Activated CD4-positive, alpha-beta T cell treated with anti-CD3 and anti-CD28 coated beads, Interleukin-2, Interleukin-4, amounts not matched to agents 100 ng/mL and 50 ng/mL, durations not matched to agents 16 hours and 8 hours (primary cell): ENCODE measurements at places on chromosomes 11 and 22.

DNA sequence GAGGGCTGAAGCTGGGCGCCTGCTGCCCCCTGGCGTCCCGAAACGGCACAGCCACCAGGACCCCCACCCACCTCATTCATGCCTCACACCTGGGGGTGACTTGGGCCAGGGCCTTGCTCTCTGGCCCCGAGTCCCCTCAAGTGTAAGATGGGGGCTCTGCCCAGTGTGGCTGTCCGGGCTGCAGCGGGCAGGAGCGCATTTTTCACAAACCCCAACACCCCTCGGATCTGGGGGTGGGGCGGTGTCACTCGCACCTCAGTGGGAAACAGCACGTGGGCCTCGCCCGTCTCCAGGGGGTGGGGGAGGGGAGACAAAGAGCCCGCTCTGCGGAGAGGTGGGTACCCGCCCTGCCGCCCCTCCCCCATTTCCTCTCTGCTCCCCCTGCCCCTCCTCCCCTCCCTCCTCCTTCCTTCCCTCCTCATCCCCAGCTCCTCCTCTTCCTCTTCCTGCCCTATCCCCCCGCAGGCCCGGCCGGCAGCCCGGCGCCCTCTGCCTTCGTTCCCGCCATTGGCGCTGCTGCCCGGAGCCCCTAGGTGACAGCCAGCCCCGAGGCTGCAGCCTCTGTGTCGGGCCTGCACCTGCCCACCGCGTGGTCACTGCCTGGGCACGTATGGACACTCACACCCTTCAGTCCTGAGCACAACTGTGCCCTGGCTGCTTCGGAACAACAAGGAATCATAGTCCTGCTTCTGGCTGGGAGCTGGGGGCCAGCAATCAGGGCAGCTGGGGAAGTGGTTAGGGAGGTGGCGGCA lies 6.8 kb upstream of the CDKN1C start:
- peak; percentile 73 for DNase-seq

DNA sequence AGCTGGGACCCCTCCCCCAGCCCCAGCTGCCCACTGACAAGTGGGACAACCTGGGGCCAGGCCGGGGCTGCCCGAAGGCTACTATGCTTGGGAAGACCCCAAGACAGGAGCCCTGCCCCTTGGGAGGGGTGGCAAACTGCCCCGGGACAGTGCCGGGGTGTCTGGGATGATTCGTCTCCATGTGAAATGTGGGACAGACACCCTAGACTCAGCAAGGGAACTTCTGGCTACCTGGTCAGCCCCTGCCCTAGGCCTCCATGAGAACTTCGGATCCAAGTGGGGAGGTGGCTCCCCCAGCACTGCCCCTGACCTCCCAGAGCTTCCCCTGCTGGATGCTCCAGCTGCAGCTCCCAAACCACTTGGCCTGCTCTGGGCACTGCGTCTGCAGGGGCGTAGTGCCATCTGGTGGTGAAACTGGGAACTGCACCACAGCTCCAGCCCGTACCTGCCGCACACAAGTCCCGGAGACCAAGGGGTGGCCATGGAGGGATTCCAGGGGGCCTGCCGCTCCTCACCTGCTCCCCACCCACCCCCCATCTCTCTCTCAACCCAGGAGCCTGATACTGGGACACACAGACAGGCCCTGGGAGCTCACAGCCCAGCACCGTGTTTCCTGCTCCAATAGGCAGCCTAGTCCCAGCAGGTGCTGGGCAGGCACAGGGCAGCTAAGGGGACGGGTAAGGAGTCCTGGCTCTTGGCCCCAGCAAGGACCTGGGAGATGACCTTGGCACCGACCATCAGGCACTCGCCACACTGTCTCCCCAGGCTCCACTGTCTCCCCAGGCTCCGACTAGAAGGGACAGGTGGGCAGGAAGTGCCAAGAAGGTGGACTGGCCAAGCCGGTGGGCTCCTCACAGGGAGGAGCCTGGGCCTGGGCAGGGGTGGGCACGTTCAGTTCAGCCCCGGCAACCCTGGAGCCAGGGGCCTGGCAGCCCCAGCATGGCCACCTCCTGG lies 194.1 kb downstream of the IGLL1 start:
- peak; percentile 82 for DNase-seq

- DNase-seq = no peak
These were observed 49.1 kb upstream of the LYVE1 start for GRCh38 chr11:10617551-10617950.

GRCh38 chr11:10122326-10123197 lies 171.5 kb downstream of the SBF2 start:
- DNase-seq = peak; percentile 15

DNA sequence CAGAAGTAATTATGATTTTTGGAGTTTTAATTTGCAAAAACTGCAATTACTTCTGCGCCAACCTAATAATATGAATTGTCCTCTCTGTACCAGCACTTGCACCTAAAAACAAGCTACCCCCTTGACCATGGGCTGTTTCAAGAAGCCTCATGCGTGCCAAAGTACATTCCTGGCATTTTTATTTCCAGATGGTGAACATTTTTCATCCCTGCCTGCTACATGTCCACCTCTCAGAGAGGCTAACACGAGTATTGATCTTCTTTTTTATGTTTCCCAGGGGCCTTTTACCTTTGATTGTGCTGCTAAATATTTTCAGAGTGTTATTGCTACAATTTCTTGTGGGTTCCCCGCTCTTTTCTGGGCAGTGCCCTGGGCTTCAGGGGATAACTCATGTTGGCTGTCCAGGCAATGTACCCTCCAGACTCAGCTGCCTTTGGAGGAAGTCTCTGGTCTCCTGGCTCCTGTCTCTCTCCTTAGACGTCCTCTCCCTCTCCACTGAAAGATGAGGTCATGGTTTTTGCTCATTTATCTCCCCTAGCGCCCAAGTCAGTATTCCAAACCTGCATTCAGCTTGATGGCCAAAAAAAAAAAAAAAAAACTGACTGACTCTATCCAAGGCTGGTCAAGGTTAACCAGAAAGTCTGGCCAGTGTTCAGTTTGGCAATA lies 86.2 kb upstream of the ASPHD2 start:
- no peak for DNase-seq

- DNase-seq = no peak
These were observed 54.8 kb upstream of the PRSS23 start for GRCh38 chr11:86745571-86745970.

- DNase-seq = no peak
These were observed 154.9 kb downstream of the TRPC6 start for GRCh38 chr11:101428918-101429317.

- DNase-seq = no peak
These were observed 539 bp downstream of the EIF4ENIF1 start for GRCh38 chr22:31488988-31489617.

DNA sequence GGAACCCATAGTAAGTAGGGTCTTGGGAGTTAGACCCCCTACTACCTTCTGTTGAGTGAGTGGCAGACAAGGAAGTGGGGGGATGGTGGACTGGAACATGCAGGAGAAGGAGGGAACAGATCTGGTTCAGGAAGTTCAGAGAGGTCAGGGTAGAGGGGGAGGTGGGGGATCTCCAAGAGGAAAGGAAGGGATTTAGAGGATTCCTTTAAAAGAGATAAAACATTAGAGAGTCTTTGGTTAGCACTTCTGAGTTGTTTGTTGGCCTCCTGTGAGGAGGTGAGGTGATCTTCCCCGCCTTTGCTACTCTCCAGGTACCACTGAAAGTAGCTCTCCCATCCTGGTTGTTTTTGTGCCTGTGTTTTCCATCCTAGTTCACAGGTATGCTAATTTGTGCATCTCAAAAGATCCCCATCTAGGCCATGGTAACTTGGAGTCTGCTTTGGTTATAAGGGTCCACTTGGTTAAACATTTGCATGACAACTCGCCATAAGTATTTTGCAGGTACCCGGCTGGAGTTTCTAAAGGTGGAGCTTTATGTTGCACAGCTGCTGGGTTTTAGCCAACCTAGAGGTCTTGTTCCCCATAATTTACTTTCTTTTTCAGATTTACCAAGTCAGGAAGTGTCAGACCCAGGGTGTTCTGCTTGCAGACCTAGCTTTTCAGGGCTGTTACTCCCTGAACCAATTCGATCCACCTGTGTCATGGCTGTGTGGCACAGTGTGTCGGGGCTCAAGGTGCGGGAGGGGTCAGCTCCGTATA lies 79.3 kb upstream of the SORL1 start:
- DNase-seq = no peak

DNA sequence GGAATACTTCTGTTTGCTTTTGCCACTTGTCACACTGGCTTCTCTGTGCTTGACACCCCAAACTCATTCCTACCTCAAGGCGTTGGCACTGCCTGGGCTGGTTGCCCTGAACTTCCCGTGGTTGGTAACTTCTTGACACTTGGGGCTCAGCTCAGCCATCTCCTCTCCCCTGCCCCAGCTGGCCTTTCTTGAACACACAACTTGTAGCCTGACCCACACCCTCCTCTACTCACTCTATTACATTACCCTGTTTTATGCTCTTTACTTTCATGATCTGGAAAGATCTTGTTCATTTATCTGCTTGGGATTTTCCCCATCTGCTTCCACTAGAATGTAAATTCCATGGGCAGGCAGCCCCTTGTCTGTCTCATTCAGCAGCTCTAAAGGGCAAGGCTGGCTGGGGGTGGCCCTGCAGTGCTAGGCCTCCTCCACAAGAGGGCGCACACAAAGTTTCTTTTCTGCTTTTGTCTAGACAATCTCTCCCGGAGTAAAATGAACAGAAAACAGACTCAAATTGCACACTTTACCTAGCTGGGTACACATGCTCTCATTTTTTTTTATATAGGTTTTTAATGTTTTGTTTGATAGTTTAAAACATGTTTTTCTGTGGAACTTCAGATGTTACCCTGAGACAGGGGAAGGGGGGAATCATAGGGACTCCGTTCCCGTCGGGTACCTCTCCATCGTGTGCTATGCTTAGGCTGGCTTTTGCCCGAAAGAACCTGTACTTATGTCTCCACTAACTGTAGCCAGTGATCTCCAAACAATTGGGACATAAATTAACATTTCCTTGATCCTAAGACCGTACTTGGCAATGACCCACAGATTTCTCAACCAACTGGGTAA lies 16.4 kb upstream of the MRGPRX2 start:
- peak; percentile 58 for DNase-seq

DNA sequence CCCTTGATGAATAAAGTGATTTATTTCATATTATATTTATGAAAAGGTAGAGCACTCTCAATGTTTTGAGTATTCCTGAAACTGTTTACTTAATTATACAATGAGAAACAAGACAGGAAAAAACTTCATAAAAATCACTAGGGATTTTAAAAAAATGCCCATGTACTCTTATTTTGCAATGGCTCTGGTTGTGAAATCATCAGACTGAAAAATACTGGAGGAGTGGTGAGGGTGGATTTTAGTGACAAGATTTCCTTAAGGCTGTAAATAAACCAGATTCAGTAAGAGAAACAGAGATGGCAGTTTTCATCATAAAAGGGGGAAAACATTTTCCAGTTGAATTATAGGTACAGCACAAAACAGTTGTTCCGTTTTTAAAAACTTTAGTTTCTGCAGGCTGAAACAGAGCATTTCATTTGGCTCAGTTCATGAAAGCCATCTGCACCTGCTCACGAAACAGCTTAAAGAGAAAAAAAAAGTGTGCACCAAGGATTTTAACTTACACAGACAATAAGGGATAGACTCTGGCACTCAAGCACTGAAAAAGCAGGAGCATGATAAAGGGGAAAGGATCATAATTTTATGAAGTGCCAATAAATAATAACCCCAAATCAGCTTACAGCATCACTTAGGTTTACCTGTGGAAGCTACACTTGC lies 100.7 kb downstream of the MAML2 start:
- DNase-seq = no peak

- no peak for DNase-seq
These were observed 61.1 kb downstream of the OSBP2 start for GRCh38 chr22:30755759-30756124.

- DNase-seq = no peak
These were observed 30.7 kb upstream of the PRODH start for GRCh38 chr22:18966748-18967147.

DNA sequence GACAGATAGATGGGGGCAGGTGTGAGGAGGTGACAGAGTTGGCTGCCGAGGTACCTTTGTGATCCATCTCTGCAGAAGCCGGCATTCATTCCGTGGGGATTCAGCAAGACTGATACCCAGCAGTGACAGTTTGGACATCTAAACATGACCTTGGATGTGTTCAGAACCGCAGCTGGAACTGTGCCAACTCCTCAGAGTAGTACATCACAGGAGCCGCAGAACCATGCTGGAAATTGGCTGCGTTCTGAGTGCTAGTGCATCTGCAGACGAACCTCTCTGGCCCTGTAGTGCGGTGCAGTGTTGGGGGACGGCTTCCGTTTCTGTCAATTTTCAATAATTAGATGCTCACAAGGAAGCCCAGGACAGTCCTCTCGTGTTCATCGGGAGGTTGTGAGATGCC lies 772.1 kb downstream of the NTM start:
- DNase-seq = no peak

DNA sequence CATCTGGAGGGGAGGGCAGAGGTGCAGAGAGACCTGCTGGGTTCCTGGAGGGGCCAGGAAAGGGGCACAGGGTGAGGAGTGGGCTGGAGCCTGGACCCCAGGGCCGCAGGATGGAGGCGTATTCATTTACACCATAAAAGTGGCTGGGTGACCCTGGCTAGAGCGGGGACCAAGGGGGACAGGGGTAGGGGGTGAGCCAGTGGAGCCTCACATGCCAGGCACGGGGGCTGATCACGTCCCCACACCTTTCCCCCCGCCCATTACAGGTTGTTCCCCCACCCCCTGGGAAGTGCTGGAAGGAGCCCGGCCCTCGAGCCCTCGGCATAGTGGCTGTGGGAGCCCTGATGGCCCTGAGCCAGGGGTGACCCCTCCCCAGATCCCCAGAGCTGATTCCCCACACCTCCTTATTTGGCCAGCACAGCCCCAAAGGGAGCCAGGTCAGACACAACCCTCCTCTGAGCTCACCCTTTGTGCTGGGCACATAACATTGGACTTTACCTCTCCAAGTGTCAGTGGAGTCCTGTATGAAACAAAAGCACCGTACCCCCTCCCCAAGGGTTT lies 781 bp downstream of the TCIRG1 start:
- DNase-seq = no peak

- peak; percentile 13 for DNase-seq
These were observed 76.2 kb upstream of the VPREB1 start for GRCh38 chr22:22168190-22168940.

- DNase-seq = peak; percentile 96
These were observed 678 bp upstream of the ZFP91 start for GRCh38 chr11:58578136-58578634.

DNA sequence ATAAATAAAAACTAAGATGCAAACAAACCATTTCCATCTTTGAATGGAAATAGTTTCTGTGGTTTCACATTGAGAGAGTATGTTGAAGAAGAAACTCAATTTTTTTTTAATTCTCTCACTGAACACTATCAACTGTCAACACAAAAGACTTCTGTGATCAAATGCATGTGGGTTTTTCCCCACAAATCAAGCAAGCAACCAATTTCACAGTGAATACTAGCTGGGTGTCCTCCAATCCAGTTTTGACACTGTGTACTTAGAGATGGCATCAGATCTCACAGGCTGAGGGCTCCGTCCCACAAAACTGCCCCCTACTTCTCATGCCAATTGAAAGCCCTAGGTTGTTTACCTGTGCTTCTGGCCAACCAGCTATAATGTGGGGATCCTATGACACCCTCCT lies 34.5 kb downstream of the CTSC start:
- peak; percentile 23 for DNase-seq

- no peak for DNase-seq
These were observed 77.5 kb downstream of the KCNJ1 start for GRCh38 chr11:128789497-128790150.

- no peak for DNase-seq
These were observed 4.7 kb upstream of the PCF11 start for GRCh38 chr11:83152264-83152663.
